ENCODE measurements at places on chromosomes 4 and X.

GRCh38 chr4:188986271-188986689 lies 847.0 kb downstream of the TRIML1 start:
- DNase-seq = no peak

DNA sequence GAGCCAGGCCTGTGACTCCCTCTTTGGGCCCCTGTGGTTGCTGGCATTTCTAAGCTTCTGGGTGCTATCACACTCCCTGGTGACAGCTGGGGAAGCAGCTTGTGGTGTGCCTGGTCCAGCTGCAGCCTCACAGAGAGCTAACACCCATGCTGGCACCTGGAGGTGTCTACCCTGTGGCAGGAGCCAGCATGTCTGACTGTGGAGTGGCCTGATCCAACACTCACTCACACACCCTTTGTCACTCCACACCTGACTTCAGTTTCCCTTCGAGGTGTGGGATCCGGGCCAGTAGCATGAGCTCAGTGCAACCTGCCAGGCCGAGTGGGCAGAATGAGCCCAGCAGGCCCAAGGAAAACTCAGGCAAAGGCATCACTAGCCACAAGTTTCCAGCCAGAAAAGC lies 67.5 kb downstream of the TECRL start:
- no peak for DNase-seq

GRCh38 chr4:81652069-81652478 lies 180.4 kb upstream of the RASGEF1B start:
- no peak for DNase-seq

DNA sequence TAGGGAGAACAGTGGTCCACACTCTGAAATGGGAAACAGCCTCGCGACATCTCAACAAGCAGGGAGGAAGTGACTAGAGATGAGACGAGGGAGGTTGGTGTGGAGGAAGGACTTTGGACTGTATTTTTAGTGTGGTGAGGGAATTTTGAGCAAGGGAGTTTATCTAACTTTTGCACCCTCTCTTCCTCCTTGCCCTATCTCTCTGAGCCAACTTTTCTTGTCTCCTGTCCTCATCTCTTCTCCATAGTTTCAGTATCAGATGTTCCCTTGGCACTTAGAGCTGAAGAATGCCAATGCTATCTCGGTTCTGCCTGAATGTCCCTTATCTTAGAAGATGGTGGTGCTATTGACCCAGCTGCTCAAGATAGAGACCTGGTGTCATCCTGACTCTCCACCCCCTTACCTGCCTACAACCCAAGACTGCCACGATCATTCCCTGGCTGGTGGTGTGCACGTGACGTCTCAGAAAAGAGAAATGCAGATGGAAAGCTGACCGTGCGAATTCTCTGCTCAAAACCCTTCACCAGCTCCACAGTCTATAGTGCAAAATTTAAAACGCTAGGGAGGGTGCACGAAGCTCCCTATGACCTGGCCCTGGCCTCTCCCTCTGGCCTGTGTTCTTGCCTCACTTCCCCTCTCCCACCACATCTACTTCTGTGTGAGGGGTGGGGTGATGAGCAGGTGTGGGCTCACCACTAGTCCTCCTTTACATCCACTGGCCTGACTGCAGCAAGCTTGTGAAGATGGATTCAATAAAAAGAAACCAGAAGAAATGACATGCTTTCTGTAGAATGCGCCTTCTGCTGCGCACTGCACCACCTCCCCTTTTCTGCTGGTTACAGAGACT lies 20.9 kb downstream of the MPP1 start:
- no peak for DNase-seq

- DNase-seq = no peak
Observed at GRCh38 chr4:152309418-152309817, 226.5 kb downstream of the FBXW7 start.

Data from activated CD4-positive, alpha-beta T cell treated with anti-CD3 and anti-CD28 coated beads, Interleukin-2, amount 10 ng/mL, durations not matched to agents 7 days and 5 days (primary cell).